Activated T-cell treated with anti-CD3 and anti-CD28 coated beads for 24 hours (primary cell): ENCODE measurements at places on chromosomes 12 and 14.
A peak's percentile ranks its signal among the peaks of the same experiment; 100 is the strongest.

- DNase-seq, result no peak
Measured at GRCh38 chr12:89663577-89664357, 44.9 kb downstream of the ATP2B1 start.

- peak; percentile 60 for DNase-seq
Measured at GRCh38 chr12:31324116-31324844, 1.7 kb downstream of the SINHCAF start.

DNA sequence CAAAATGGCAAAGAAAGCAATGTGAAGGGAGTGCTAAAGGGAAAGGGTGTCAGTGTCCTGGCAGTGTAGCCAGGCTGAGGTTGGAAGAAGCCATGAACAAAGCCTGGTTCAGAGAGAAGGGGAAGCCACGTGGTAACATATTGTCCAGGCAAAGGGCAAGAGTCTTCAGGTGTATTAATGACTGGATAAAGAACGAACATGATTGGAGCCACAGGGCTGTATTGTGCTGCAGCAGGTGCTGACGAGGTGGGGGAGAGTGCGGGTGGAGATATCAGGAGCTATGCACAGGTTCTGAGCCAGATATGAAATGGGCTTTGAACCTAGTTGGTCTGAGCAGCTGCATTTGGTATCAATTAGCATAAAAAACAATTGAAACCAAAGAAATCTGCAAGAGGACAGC is 18.6 kb upstream of the EMP1 start:
- no peak for DNase-seq

DNA sequence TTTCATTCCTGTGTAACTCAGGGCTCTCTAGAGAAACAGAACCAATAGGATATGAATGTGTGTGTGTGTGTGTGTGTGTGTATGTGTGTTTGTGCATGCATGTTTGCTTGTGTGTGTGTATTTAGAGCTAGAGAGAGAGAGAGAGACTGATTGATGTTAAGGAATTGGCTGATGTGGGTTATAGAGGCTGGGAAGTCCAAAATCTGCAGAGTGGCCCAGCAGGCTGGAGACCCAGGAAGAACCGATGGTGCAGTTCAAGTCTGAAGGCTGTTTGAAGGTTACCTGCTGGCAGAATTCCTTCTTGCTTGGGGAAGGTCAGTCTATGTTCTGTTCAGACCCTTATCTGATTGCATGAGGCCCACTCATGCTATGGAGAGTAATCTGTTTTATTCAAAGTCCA is 64.7 kb downstream of the ADCK1 start:
- DNase-seq, result no peak
